ENCODE measurements at places on chromosomes 1 and 21.

DNA sequence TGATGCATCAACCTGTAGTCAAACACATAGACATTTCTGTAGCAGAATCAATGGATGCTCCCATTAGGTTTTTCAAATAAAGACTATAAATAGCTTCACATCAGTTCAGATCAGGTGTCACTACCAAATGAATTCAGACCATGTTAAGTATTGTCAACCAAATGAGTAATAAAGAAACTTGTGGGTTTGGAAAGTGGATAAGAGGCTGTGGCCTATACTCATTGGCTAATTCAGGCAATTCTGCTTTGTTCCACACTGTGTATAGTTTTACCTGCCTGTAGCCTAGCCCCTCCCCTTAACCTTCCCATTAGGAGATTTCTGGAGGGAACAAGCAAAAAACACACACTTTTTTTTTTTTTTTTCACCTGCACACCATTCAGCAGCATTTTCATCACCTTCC, 321.2 kb downstream of the HLX start:
- no peak for DNase-seq

GRCh38 chr1:55869065-55869464, 653.9 kb upstream of the USP24 start:
- DNase-seq, result no peak

DNA sequence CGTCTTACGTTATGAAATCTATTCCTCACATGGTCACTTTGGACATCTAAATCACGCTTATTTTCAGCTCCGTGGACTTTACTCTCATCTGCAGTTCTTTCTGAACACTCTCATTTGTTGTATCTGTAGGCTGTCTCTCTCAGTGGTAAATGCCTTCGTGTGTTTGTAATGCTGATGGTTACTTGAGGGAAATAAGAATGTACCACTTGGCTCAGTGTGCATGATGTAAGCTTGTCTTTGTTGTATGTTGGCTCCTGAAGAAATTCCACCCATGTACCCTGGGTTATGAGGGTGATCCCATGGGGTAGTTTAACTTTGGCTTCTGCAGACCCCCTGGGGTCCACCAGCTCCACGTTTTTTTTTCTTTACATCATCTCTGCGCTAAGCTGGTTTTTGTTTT, 378.4 kb downstream of the SETD4 start:
- DNase-seq, result no peak

GRCh38 chr1:24898152-24898908, 31.7 kb downstream of the RUNX3 start:
- no peak for DNase-seq

DNA sequence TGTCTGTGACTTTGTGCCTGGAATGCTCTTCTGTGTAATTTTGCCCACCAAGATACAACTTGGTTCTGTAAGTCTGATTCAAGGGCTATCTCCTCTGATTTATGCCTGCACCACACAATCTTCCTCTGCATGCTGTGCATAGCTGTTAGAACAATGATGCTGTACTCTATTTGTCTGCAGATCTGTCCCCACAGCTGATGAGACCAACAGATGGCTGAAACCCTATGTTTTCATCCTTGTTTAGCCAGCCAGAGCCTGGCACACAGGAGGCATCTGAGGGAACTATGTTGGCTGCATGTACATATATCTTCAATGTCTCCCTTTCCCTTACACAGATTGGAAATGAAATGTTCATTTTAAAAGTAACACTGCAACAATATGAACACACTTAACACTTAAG, 58.0 kb upstream of the ABCA4 start:
- DNase-seq, result no peak

DNA sequence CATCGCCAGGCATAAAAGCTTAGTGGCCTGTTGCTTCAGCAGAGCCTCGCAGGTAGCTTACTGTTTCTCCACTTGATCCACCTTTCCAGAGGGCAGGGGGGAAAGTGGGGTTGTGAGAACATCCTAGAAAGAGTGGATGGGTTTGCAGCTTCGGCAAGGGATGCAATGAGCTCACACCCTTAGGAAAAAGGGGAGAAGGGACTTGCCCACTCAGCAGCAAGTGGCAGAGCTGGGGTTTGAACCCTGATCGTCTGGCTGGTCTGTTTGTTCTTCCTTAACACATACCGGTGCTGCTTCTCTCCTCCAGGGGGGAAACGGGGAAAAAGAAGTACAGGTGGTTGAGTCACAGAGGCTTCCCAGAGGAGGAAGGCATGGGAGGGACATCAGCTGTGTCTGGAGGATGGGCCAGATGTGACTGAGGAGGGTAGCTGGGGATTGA, 1.0 kb downstream of the TMEM201 start:
- no peak for DNase-seq

- DNase-seq, result peak; percentile 36
These were observed at the start of gene CD2 for GRCh38 chr1:116754198-116754977. CD2 (plus strand) TSS chr1:116754430; CDS start chr1:116754493, 63 bp downstream.

GRCh38 chr1:187871177-187871845, 1042.6 kb downstream of the PLA2G4A start:
- no peak for DNase-seq

GRCh38 chr1:37325010-37325409, 149.4 kb upstream of the ZC3H12A start:
- no peak for DNase-seq

DNA sequence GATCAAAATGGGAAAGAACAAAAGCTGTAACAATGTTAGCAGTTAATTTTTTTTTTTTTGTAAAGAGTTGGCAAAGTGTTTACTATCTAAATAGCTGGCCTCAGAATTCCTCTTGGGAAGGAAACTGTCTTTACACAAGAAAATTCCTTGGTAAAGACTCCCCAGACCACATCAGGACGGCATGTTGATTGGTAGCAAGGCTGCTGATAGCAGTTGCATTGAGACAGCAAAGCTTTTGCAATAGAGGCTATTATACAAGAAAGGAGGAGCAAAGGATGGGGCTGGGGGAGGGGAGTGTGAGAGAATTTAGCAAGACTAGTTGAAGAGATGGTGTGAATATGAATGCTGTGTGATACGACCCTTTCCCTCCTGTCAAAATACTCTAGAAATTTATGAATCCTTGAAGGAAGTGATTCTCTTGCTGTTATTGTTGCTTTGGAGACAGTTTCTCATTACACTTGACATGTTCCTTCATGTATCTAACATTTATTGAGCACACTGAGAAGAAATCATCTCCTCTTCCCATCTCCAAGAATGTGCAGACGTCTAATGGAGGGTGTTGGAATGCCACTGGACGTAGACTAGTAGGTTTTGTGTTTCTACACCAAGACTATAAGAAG, 355.6 kb downstream of the SIPA1L2 start:
- no peak for DNase-seq

DNA sequence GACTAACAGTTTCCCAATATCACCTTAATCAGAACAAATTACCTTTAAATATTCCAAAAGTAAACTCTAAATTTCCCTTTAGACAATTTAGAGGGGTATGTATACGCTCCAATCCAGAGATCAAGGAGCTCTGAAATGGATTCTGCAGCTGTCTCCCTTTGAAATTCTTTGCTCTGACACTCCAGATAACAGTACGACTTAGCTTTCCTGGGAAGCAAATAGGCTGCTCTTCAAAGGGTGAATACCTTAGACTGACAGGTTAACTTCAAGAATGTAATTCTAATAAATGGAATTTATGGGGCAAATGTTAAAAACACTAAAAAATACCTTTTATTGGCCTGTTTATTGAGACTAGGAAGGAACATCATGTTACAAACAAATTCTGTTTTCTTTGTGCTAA, 357.2 kb downstream of the USP25 start:
- no peak for DNase-seq

DNA sequence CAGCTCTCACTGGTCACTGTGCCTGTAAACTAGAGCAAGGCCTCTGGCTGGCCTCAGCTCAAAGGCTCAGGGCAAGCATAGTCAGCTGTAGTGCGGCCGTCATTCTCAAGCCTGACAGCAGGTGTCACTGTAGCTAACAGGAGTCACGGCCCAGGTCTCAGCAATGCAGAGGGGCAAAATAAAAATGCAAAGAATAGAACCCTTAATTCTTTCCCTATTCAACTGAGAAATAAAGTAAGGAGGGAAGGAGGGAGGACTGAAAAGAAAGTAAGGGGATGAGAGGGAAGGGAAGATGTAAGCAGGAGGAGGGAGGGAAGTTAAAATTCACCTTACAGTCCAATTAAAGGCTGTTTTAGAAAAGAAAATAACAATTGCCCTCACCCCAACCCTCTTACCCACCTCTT, 106.1 kb downstream of the KIAA0319L start:
- DNase-seq, result peak; percentile 60

- no peak for DNase-seq
These were observed 3.9 kb downstream of the CNTN2 start for GRCh38 chr1:205046870-205047269.

DNA sequence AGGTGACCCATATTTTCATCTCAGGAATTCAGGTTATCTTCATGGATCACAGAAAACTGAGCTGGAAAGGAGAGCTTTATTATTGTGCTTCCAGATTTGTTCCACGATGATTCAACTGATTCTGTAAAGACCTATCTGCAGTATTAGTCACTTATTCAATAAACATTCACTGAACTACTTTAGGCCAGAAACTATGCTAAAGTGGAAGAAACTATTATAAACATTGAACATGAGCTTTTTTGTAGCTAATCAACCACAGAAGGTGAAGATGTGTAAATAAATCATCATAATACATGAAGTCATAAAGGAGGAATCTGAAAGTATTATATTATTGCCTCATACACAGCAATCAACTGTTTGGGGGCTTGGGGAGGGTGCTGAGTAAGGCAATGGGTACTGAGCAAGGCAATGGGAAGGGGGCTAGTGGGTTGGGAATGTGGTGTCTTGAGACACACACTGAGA, 30.6 kb upstream of the EXO1 start:
- DNase-seq, result no peak

- DNase-seq, result peak; percentile 27
These were observed 953 bp downstream of the TRIM46 start for GRCh38 chr1:155174324-155175280.

DNA sequence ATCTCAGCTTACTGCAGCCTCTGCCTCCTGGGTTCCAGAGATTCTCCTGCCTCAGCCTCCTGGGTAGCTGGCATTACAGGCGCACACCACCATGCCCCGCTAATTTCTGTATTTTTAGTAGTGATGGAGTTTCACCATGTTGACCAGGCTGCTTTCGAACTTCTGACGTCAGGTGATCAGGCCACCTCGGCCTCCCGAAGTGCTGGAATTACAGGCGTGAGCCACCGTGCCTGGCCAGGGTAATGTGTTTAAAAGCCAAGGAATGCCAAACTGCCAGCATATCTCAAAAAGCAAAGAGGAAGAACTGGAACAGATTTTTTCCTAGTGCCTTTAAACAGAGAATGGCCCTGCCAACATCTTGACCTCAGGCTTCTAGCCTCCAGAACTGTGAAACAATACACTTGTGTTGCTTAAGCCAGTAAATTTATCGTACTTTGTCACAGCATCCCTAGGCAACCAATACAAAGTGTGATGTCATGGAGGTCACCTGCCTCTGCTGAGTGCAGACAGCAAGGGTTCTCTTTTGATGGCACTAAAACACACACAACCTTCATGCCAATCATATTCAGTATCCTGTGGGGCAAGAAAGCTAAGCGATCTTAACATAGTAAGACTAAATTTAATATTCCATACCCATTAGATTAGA, 858.3 kb upstream of the TMPRSS15 start:
- no peak for DNase-seq

DNA sequence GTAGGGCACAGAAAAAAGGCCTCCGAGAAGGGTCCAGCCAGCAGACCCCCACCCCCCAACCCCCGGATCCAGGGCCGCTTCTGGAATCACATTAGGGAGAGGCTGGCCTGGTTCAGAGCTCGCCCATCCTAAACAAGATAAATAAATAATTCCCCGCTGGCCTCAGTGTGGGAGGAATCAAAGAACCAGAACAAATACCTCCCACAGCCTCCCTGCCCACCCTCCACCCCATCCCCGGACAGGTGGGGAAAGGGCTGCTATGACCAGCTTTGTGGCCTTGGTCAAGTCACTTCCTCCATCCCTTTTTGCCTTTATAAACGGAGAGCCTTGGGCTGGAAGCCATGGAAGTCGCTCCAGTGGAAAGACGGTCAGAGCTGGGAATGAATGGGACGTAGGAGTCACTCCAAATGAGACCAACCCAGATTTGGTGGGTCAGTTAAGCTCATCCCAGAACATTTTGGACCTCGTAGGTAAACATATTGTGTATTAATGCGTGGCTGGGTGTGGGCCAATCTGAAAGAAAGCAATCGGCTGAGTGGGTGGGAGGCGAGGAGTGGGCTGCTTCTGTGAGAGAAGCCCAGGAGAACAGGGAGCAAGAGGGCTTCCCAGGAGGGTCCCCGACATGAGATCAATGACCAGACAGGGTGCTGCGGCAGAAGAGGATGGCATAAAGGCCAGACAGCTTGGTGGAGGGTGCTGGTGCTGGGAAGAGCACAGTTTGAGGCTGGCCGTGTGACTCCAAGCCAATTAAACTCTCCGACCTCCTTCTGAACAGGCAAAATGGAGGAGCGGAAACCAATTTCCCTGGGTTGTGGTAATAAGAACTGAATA, 63.3 kb downstream of the MEF2D start:
- no peak for DNase-seq

DNA sequence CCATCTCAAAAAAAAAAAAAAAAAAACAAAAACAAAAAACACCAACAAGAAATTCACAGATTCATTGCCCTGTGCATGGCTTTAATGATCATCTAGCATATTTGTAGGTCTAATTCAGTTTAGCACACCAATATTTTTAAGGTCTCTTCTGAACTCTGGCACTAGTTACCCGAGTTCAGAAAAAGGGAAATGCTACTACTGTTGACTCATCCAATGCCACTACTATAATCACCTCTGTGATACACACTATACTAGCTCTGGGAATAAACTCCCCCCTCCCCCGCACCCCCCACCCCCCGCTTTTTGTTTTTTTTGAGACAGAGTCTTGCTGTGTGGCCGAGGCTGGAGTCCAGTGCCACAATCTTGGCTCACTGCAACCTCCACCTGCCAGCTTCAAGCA, 55.6 kb downstream of the FBXO42 start:
- DNase-seq, result no peak

- no peak for DNase-seq
These were observed 11.8 kb downstream of the MT1HL1 start for GRCh38 chr1:236992449-236992848.

DNA sequence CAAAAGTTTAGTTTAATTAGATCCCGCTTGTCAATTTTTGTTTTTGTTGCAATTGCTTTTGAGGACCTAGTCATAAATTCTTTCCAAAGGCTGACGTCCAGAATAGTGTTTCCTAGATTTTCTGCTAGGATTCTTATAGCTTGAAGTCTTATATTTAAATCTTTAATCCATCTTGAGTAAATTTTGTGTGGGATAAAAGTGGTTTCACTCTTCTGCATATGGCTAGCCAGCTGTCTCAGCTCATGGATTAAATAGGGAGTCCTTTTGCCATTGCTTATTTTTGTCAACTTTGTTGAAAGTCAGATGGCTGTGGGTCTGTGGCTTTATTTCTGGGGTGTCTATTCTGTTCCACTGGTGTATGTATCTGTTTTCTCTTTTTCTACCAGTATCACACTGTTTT, 801.3 kb upstream of the ADGRL4 start:
- DNase-seq, result no peak

All from activated naive CD4-positive, alpha-beta T cell (primary cell).